WTC11 (cell line): ENCODE measurements at places on chromosomes 2 and 18. TPM values are rescaled to one million over a fixed set of nuclear protein-coding genes. Genes with fewer than 3 reads are reported as not detected.

GRCh38 chr2:165911231-165911630, 42.3 kb downstream of the TTC21B start:
- DNase-seq = no peak

DNA sequence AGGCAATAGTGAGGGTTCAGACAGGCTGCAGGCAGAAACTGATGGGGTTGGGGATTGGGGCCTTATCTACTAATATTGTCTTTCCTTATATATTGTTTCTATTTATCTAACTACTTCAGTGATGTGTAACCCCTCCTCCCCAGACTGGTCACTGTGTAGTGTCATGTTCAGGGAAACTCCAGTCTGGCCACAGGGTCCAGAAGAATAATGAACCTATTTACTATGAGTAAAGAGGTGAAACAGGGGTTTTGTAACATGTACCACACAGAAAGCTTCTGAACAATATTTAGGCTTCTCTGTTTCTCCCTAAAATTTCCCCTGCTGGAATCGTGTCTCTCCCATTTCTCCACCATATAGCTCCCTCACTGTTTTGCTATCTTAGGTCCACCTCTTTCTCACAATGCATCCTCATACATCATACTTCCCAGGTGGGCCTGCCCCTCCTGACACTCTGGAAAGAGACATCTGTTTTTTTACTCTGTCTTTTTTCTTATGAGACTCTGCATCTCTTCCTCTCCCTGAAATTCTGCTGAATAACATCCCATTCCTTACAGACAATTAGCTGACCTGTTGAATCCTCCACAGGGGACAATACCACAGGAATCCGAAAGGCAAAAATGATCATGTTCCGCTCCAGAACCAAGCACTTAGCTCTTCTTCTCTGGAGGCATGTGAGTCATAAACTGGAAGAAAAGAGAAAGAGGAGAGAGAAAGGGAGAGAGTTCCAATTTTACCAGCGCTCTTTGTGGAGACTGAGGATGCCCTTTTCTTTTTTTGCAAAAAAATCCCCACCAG, 154.8 kb downstream of the ZEB2 start:
- no peak for DNase-seq

GRCh38 chr2:120005834-120006521, 6.9 kb upstream of the EPB41L5 start:
- DNase-seq = no peak

GRCh38 chr2:167509586-167509985, 621.3 kb downstream of the XIRP2 start:
- no peak for DNase-seq

DNA sequence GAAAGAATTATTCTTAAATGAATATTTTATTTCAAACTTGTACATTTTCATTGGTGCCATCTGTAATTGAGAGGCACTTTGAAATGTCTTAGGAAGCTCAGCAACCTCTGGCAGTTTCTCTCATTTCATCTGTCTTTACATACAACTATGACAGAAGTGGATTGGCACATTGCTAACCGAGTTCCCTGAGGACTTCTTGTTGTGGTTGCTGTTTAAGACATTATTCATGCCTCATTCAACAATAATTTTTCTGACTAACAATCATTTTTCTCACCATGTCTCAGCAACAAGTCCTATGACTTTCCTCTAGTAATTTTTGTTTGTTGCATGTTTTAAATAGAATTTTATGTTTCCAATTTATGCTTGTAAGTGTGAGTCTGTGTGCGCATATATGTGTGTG, 284.0 kb upstream of the CWC22 start:
- DNase-seq = no peak

GRCh38 chr2:225824748-225825449, 425.4 kb downstream of the NYAP2 start:
- peak; percentile 25 for DNase-seq

GRCh38 chr2:169260246-169260645, 102.1 kb downstream of the LRP2 start:
- DNase-seq = peak; percentile 29

GRCh38 chr2:217846321-217846743, 156.5 kb downstream of the TNS1 start:
- DNase-seq = no peak

DNA sequence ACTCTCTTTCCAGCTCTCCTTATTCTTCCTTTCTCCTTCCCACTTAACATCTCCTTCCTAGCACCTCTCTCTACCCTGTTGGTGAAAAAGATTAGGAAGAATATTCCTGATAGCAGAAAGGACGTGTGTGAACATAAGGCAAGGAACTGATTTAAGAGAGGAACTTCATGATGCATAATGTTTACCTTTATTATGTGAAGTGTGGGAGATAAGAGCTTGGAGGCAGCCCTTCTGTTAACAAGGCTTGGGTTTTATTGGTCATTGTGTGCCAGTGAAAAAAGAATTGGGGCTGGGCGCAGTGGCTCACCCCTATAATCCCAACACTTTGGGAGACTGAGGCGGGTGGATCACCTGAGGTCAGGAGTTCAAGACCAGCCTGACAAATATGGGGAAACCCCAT, 34.4 kb downstream of the KCNJ13 start:
- DNase-seq = no peak

DNA sequence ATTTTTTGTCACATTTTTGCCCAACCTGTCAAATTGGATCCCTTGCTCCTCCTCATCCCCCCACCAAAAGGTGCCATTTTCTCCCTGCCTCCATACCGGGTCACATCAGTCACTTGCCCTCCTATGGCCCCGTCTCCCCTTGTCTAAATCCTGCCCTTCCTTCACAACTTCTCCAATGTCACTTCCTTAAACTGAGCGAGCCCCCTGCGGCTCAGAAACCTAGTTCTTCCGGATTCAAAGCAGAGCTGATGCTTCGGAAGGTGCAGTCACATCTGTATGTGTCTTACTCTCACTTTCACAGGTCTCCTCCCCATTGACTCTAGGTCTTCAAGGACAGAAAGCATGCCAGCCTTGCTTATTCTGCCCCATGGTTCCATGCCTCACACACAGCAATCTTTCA, 22.1 kb downstream of the TNP1 start:
- DNase-seq = no peak

- no peak for DNase-seq
Observed at GRCh38 chr18:55694291-55694690, 106.3 kb upstream of the TCF4 start.

DNA sequence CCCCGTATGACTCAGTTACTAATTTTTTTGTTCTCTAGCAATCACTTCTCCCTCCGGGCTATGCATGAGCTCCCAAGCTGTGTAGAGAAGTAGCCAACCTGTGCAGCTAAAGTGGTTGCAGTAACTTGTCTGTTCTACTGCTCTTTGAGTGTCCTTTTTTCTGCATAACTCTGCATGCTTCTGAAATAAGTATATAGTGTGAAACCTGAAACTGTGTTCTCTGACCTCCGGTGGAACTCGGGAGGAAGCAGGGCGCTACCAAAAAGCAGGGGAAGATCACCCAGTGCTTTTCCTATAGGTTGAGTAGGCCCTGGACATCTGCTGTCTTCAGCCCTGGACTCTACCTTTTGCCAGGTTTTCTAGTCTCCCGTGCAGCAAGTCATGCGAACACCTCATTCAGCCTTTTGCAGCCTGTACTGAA, 47.8 kb downstream of the PHLPP1 start:
- no peak for DNase-seq

DNA sequence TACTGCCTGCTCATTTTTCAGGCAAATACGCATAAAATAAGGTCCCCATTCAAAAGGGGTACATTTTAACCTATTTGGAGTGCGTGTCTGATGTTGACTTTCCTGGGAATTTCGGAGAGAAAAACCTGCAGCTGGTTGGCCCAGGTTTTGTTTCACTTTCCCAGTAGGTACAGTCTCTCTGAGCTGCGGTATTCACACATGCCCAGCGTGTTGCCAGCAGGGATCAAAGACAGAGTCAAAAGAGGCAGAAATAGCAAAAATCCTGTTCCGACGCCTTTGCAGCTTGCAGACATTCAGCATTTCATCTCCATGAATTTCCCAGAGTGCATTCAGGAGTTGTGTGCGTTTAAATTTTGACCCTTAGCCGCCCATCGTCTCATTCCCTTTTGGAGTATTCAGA, 855.4 kb upstream of the CELF4 start:
- no peak for DNase-seq

DNA sequence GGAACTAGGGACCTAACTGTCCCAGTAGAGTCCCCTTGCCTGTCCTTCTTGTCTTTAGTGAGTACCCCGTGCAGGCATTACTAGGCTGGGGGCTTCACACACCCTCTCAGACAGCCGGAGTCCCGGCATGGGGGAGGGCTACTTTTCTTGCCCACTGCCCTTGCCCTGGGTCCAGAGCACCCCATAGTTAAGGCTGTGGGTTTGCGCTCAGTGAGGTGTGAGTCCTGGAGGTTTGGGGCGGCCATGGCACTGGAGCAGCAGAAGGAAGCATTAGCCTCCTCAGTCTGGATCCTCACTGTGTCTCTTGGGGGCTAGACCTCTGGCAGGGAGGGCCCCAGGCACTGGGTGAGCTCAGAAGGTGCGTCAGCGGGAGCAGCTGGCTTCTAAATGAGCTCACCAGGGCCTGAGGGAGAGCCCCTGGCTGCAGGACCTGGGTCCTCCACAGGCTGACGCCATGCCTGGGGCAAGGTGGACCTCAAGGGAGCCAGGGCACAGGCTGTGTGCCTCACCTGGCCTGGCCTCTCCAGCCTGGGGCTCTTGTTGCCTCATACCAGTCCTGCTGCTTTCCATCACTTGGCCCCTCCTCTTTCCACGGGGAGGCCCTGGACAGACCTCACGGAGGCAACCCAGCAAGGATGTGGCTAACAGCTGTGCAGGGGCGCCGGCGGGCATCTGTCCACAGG, 27.4 kb downstream of the HS6ST1 start:
- no peak for DNase-seq

- no peak for DNase-seq
Observed at GRCh38 chr18:3111523-3112240, 98.7 kb upstream of the LPIN2 start.

DNA sequence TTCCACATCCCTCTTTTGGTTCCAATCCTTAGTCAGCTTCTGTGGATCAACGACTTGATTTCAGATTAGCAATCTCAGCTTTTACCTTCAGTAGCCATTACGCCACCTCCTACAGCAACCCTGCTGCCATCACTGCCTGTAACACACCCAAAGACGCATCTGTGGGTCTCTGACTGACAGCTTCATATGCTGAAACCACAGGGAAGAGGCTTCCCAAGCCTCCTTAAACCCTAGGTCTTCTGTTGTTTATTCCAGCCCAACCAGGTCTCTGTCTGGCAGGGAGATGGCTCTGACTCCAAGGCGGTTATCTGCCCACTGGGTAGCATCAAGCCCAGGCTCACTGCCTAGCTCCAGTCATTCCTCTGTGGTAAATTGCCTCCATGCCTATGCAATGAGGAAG, 28.6 kb upstream of the TRIB2 start:
- no peak for DNase-seq

GRCh38 chr2:3492951-3493614, 26.2 kb downstream of the ADI1 start:
- DNase-seq = no peak

DNA sequence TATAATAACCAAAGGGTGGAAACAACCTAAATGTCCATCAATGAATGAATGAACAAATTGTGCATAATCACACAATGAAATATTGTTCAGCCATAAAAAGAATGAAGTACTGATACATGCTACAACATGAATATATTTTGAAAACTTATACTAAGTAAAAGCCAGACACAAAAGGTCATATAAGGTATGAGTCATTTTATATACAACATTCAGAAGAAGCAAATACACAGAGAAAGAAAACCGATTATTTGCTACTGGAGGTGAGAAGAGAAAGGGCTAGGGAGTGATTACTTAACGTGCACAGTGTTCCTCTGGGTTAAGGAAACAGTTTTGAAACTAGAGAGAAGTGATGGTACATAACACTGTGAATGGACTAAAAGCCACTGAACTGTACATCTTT, 105.3 kb downstream of the GORASP2 start:
- no peak for DNase-seq

DNA sequence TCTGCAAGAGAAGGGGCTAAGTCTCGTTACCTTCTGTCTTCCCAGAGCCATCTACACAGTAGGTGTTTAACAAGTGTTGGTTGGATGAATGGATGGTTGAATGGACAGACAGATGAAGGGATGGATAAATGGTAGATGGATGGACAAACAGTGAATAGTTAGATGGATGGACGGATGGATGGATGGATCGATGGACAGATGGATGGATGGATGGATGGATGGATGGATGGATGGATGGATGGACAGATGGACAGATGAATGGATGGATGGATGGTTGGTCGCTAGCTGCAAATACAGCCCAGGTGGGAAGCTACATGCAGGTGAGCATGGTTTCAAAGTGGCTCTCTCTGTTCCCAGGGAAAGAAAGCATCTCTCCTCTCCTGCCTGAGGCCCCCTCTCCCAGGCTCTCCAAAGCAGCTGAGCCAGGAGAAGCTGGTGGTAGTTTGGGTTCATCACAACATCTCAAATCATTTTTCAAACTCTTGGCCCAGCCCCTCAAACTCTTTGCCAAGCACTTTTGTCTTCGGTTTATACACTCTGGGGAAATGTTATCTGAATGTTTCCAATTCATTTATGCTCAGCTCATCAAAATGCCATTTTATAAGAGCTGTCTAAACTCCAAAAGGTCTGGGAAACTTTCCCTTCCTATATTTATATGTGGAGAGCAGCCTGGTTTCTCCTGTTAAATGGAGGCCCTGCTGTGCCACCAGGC, 192.7 kb downstream of the ANAPC1 start:
- DNase-seq = no peak

DNA sequence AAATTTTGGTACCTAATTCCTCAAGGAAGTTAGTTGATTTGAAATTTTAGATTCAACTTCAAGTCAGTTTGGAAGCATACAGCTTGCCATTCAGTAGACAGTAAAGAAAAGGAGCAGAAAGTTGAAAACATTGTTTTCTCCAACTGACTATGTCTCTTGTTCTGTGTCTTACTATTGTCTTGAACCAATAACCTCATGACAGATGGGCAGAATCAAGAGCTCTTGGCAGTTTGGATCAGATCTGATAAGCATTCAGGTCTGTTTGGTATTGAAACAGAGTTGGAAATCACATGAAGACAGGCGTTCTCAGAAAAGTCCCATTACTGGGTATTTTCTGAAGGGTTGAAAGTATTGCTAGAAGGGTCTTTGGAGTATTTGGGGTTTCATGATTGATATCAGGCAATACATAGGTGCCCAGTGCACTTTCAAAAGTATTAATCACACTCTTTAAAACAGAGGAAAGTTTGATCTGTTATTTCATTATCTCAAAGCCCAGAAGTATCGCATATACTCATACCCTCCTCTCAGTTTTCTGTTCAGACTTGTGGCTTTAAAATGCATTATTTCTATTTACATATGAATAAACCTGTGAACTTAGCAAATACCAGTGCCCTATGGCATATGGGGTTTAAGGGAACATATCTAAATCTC, 428.4 kb upstream of the ZEB2 start:
- DNase-seq = no peak

- no peak for DNase-seq
Observed at GRCh38 chr2:98505971-98506664, 61.5 kb downstream of the INPP4A start.

Gene GRP
- total RNA-seq = 0.22 TPM in 1 of 3 replicates, not detected in the others

Gene TNFAIP6
- 0.11 to 0.18 TPM (median 0.11 TPM) in 3 replicates for total RNA-seq

Gene FZD7
- total RNA-seq = 136 to 153 TPM (median 137 TPM) in 3 replicates

Gene CYP1B1
- total RNA-seq = 2.9 to 4.2 TPM (median 4.1 TPM) in 3 replicates

Gene GPR39
- 0.74 to 1.2 TPM (median 0.85 TPM) in 3 replicates for total RNA-seq

Gene ITGB6
- total RNA-seq = 0.07 to 0.14 TPM in 2 of 3 replicates, not detected in the other

Gene KCNS3
- 17.4 to 25.2 TPM (median 18.1 TPM) in 3 replicates for total RNA-seq

Gene USP37
- total RNA-seq = 18.6 to 21.6 TPM (median 20.2 TPM) in 3 replicates

Gene SEPTIN2
- total RNA-seq = 347 to 354 TPM (median 353 TPM) in 3 replicates
